Fibroblast of lung (primary cell): ENCODE measurements at places on chromosomes 6 and 20. TPM values are rescaled to one million over a fixed set of nuclear protein-coding genes. Genes with fewer than 3 reads are reported as not detected.

The MRAP2 gene
- total RNA-seq = under 0.01 and 0.17 TPM in 2 replicates

The TRIM10 gene
- total RNA-seq = not detected in 2 replicates

The HLA-DQB1 gene
- not detected in 2 replicates for total RNA-seq

The RHAG gene
- total RNA-seq = not detected in 2 replicates

The GJA1 gene
- 154 and 209 TPM in 2 replicates for total RNA-seq

The TPD52L1 gene
- total RNA-seq = 41.0 and 41.1 TPM in 2 replicates

The PNPLA1 gene
- not detected in 2 replicates for total RNA-seq

The SLC17A3 gene
- not detected in 2 replicates for total RNA-seq

The VWA7 gene
- under 0.01 and 0.66 TPM in 2 replicates for total RNA-seq

The NR2E1 gene
- not detected in 2 replicates for total RNA-seq

DNA sequence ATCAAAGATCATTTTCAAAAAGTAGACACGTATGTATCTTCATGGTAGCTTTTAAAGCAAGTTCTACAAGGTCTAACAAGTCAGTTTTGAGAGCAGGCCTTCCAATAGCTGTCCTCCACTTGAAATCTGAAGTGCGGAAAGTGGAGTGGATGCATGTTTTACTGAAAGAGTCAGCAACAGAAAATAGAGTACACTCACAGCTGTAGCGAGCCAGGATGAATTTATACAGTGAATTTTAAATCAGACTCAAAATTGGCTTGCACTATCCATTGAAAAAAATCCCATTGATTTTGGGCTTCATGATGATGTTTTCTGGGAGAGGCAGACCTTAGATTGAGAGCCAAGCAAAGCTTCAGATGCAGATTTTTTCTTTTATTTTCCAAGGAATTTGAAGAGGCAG lies 80.6 kb downstream of the GJA10 start:
- no peaks in the 10 kb centered on the region for H3K27me3 ChIP-seq
- H3K27ac ChIP-seq = no peak overlapping the region
- H3K4me1 ChIP-seq = peaks cover 5% of the 10 kb centered on the region
- DNase-seq = no peak
- H3K36me3 ChIP-seq = no peaks in the 10 kb centered on the region

DNA sequence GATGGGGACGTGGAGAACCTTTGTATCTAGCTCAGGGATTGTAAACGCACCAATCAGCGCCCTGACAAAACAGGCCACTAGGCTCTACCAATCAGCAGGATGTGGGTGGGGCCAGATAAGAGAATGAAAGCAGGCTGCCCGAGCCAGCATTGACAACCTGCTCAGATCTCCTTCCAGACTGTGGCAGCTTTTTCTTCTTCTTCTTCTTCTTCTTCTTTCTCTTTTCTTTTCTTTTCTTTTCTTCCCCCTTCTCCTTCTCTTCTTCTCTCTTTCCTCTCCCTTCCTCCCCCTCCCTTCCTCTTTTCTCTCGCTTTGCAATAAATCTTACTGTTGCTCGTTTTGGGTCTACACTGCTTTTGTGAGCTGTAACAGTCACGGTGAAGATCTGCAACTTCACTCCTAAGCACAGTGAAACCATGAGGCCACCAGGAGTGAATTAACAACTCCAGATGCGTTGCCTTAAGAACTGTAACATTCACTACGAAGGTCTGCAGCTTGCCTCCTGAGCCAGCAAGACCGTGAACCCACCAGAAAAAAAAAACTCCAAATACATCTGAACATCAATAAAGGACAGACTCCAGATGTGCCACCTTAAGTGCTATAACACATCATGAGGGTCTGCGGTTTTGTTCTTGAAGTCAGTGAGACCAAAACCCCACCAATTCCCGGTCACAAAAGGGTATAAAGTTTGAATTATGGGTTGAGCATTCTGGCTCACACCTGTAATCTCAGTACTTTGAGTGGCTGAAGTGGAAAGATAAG lies 19.6 kb upstream of the SERPINB1 start:
- no peak overlapping the region for H3K4me3 ChIP-seq
- H3K27me3 ChIP-seq = no peaks in the 10 kb centered on the region
- peaks cover 3% of the 10 kb centered on the region for H3K4me1 ChIP-seq
- no peak overlapping the region for H3K27ac ChIP-seq
- DNase-seq = no peak
- no peaks in the 10 kb centered on the region for H3K36me3 ChIP-seq

GRCh38 chr6:305371-306206 lies 13.3 kb downstream of the DUSP22 start:
- no peaks in the 10 kb centered on the region for H3K36me3 ChIP-seq
- no peak overlapping the region for H3K4me3 ChIP-seq
- H3K4me1 ChIP-seq = no peaks in the 10 kb centered on the region
- H3K27me3 ChIP-seq = no peaks in the 10 kb centered on the region

- no peak overlapping the region for H3K4me3 ChIP-seq
- H3K4me1 ChIP-seq = no peaks in the 10 kb centered on the region
- no peak overlapping the region for H3K27ac ChIP-seq
- no peak for DNase-seq
Observed at GRCh38 chr6:132314432-132314831, 86.8 kb downstream of the MOXD1 start.

- H3K4me3 ChIP-seq = no peak overlapping the region
- no peaks in the 10 kb centered on the region for H3K27me3 ChIP-seq
- no peaks in the 10 kb centered on the region for H3K36me3 ChIP-seq
- H3K4me1 ChIP-seq = no peaks in the 10 kb centered on the region
- no peak overlapping the region for H3K27ac ChIP-seq
Observed at GRCh38 chr6:7939864-7940228, 29.3 kb upstream of the TXNDC5 start.

GRCh38 chr6:11270030-11271027 lies 37.9 kb upstream of the NEDD9 start:
- no peak overlapping the region for H3K4me3 ChIP-seq
- H3K4me1 ChIP-seq = peaks cover 9% of the 10 kb centered on the region
- DNase-seq = peak; percentile 45
- H3K27me3 ChIP-seq = no peaks in the 10 kb centered on the region
- H3K27ac ChIP-seq = no peak overlapping the region

- no peak overlapping the region for H3K4me3 ChIP-seq
- no peak for DNase-seq
- no peak overlapping the region for H3K27ac ChIP-seq
- no peaks in the 10 kb centered on the region for H3K27me3 ChIP-seq
Observed at GRCh38 chr6:157159348-157159747, 164.0 kb downstream of the TMEM242 start.

DNA sequence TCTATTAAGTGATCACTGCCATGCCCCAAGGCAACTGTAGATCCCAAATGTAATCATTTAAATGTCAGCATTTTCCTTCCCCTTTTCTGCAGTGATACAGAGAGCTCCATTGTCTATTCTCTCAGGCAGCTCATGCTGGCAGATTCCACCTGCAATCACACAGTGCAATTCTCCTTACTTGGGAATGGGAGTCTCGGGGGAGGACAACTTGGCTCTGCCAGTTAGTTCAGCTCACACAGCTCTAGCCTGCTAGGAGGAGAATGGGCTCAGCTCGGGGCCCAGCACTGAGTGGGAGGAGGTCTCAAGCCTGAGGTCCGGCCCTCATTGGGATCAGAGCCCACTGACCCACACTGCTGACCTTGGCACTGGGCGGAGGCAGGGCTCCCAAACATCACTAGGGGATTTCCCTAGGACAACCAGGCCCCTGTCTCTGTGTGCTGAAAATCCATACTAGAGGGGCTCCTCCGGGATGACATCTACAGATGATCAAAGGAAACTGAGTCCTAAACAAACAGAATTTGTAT lies 109.2 kb upstream of the ASF1A start:
- H3K4me1 ChIP-seq = no peaks in the 10 kb centered on the region
- no peaks in the 10 kb centered on the region for H3K36me3 ChIP-seq
- no peak overlapping the region for H3K4me3 ChIP-seq
- no peak overlapping the region for H3K27ac ChIP-seq
- no peaks in the 10 kb centered on the region for H3K27me3 ChIP-seq
- DNase-seq = no peak

GRCh38 chr6:149963212-149963461 lies 606 bp upstream of the ULBP1 start:
- no peak overlapping the region for H3K27ac ChIP-seq
- H3K4me3 ChIP-seq = peak overlapping the region; percentile 29
- H3K36me3 ChIP-seq = no peaks in the 10 kb centered on the region
- H3K27me3 ChIP-seq = peaks cover 33% of the 10 kb centered on the region
- no peaks in the 10 kb centered on the region for H3K4me1 ChIP-seq
